Left kidney (tissue), 8 donors: ENCODE measurements at places on chromosomes 6 and 20.

- DNase-seq, result no peak
Measured at GRCh38 chr6:109944448-109944847, 33.7 kb upstream of the GPR6 start.

GRCh38 chr6:56003616-56004015 is 128.2 kb upstream of the BMP5 start:
- no peak for DNase-seq

DNA sequence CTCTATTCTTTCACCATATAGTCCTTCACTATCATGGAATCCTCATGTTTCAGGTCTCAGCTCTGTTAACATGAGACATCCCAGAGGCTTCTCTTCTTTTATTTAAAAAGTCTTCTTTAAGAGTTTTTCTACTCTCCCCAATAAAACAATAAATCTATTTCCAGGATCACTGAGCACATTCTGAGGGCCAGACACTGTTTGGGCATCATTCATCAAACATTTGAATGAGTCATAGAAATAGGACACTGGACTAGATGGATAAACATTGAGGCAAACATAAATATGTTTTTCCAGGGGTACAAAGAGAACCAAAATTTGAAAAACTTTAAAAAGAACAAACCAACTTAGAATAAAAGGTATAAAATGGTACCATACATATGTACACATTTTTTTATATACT is 554.4 kb downstream of the KIF16B start:
- DNase-seq, result no peak

DNA sequence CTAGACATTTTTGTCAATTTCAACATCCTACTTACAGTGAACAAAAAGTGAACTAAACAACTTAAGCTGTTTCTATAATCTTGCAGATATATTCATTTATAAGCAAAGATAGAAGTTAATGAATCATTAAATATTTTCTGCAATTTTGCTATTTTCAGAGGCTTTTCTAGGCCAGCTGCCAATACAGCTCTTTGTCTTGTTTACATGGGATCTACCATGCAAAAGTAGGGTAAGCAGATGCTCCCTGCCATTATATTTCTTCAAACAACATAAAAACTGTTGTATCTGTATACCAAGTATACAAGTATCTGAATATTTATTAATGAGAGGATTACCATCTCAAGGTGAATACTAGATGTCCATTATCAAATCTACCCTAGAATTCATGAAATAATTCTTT is 15.4 kb downstream of the PNISR start:
- DNase-seq, result no peak

- no peak for DNase-seq
Measured at GRCh38 chr6:53813096-53813495, 18.3 kb downstream of the LRRC1 start.

- no peak for DNase-seq
Measured at GRCh38 chr6:40930555-40930954, 108.5 kb downstream of the UNC5CL start.

GRCh38 chr6:155996151-155996550 is 540.5 kb upstream of the NOX3 start:
- no peak for DNase-seq

DNA sequence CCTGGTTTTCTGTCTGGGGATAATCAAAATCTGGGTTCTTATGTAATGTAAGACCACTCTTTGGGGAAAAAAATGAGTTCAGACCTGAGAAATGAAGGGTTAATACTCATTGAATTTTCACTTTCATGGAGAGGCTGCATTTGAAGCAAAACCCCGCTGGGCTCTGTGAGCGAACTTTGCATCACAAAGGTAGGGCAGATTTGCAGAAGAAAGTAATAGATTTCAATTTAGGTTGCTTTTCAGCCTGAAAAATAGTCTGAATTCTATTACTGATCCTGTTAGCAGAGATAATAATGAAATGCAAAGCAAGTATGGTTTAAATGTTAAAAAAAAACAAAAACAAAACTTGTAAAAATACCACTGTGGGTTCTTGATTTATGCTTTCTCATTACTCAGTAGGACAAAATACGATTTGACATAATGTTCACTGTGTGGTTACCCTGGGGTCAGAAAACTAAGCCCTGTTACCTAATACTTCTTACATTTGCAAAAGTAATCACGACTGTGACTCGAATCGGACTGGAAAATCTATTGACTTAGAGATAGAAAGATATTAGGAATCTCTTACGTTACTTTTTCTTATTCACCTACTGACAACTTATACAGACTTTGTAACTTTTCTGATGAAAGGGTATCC is 72.2 kb downstream of the UST start:
- no peak for DNase-seq
